Pulmonary artery endothelial cell (primary cell): ENCODE measurements at places on chromosomes 12 and 14. TPM values are rescaled to one million over a fixed set of nuclear protein-coding genes. Genes with fewer than 3 reads are reported as not detected.

DNA sequence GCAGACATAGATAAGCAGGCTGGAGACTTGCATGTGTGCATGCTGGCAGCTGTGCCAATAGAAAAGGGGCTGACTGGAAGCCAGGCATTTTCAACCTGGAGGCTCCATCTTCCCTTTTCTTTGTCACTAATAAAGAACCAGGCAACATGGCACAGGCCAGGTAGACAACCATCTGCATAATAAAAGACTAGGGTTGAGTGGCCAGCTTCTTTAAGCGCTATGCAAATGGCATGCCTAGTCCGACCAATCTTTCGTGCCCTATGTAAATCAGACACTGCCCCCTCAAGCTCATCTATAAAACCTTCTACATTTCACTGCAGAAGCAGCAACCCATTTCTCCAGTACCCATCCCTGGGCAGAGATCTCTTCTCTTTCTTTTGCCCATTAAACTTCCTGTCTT is 4.6 kb upstream of the KLRC1 start:
- no peak for DNase-seq

JPH4 gene
- not detected in 2 replicates for total RNA-seq

TMEM229B gene
- 0.07 TPM in 2 replicates for total RNA-seq

SUOX gene
- total RNA-seq = 13.8 and 23.2 TPM in 2 replicates

ITGA7 gene
- total RNA-seq = 0.04 and 0.20 TPM in 2 replicates

GRCh38 chr14:102220031-102220430 is 80.3 kb downstream of the WDR20 start:
- DNase-seq = no peak

SERPINA5 gene
- 0.67 and 1.3 TPM in 2 replicates for total RNA-seq

SLC10A1 gene
- total RNA-seq = not detected in 2 replicates

DNA sequence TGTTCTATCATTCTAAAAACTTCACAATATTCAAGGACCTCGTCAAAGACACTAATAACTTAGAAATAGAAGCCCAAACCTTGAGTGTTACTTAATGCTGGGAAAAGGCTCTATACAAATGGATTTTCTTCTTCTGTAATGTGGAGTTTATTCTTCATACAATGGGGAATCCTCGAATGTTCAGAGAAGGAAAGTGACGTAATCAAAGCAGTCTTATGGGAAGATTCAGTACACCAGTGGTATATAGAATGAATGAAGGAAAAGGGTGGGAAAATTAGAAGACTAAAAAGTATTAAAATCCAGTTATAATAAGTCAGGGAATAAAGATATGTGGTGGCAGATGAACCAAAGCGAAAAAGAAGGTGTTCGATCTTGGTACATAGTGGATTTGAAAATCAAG is 106.5 kb downstream of the PLCZ1 start:
- DNase-seq = no peak

GRCh38 chr12:75748136-75748535 is 236.7 kb upstream of the KRR1 start:
- DNase-seq = no peak

GRCh38 chr12:101551362-101552114 is 43.2 kb upstream of the MYBPC1 start:
- no peak for DNase-seq

- no peak for DNase-seq
Observed at GRCh38 chr14:34966413-34966812, 16.4 kb upstream of the SRP54 start.

PMCH gene
- 0.32 and 0.66 TPM in 2 replicates for total RNA-seq

HOTAIR gene
- total RNA-seq = not detected in 2 replicates

GRCh38 chr12:54341378-54342300 is 16.7 kb downstream of the COPZ1 start:
- DNase-seq = no peak

- DNase-seq = no peak
Observed at GRCh38 chr12:9757433-9758025, 3.2 kb downstream of the CD69 start.

ACIN1 gene
- total RNA-seq = 62.8 and 98.6 TPM in 2 replicates

DNA sequence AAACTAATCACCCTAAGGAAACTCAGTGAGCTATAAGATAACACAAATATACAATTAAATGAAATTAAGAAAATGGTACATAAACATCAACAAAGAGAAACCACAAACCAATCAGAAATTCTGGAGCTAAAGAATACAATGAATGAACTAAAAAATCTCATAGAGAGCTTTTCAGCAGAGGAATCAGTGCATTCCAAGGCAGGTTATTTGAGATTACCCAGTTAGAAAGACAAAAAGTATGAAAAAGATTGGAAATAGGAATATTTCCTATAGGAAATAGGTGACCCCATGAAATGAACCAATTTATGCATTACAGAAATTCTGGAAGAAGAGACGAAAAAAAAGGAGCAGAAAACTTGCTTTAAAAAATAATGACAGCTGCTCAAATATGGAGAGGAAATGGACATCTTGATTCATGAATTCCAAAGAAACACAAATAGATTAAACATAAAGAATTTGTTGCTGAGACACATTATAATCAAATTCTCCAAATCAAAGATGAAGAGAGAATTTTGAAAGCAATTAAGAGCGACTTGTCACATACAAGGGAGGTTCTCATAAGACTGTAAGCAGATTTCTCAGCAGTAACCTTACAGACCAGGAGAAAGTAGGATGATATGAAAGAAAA is 90.7 kb downstream of the RERGL start:
- no peak for DNase-seq

- peak; percentile 81 for DNase-seq
Observed at GRCh38 chr12:100200463-100201181, at the start of gene ACTR6. ACTR6 (plus strand) TSS chr12:100200815; CDS start chr12:100200852, 37 bp downstream.

ACSM4 gene
- total RNA-seq = not detected in 2 replicates

SERPINA10 gene
- total RNA-seq = not detected in 2 replicates

FGF6 gene
- total RNA-seq = not detected in 2 replicates

DNA sequence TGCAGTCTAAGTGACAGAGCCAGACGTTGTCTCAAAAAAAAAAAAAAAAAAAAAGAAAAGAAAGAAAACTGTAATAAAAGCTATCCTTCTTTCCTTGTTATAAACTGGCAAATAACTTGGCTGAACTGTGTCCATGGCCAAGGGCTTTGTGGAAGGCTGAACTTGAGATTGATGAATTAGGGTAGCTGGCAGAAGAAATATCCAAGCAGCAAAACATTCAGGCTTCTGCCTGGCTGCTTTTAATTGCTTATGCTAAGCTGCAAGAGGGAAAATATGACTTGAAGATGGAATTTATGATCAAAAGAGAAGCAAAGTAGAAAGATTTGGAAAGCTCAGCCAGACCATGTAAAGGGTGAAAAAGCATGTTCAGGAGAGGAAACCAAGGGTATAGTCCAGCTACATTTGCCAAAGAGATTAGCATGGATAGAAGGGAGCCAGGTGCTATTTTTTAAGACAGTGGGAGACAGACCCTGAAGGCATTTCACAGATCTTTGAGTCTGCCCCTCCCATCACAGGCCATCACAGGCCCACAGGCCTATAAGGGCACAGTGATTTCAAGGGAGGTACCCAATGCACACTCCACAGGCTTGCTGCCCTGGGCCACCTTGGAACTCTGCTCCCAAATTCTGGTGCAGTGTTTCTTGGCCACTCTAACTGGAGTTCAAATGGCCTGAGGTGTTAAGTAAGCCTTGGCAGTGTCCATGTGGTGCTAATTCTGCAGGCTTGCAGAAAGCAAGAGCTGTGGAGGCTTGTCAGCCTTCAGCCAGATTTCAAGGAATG is 226.0 kb downstream of the AEBP2 start:
- DNase-seq = no peak

DNA sequence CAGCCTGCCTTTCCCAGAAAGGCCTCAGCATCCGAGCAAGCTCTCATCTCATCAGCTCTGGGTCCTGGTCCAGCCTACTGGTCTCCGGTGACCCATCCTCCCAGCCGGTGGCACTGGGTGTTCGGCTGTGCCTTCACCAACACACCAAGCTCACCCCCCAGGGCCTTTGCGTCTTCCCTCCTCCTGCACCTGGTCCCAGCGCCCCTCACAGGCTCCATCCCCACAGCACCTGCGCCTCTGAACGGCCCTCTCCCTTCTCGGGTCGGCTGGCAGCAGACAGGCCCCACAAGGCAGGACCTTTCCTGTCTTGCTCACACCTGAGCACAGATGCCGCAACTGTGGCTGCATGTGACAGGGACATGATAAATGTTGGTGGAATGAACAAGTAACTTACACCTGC is 13.1 kb downstream of the P2RX2 start:
- no peak for DNase-seq
